Urinary bladder (tissue), 4 donors: ENCODE measurements at places on chromosomes 3 and 15. TPM values are rescaled to one million over a fixed set of nuclear protein-coding genes. Genes with fewer than 3 reads are reported as not detected.

Gene CYP1A2
- not detected for total RNA-seq

Gene LRRIQ4
- not detected for total RNA-seq

Gene RTP1
- not detected for total RNA-seq

Gene LPP
- total RNA-seq = 705 TPM

Gene MITF
- total RNA-seq = 13.6 TPM

Gene ARMC8
- total RNA-seq = 83.3 TPM

Gene SPPL2A
- 103 TPM for total RNA-seq

Gene ARL8B
- total RNA-seq = 91.3 TPM

Gene SEMA3G
- 7.6 TPM for total RNA-seq

Gene LRRN1
- total RNA-seq = 18.2 TPM

Gene MESD
- total RNA-seq = 24.8 TPM

Gene ERC2
- 3.0 TPM for total RNA-seq
